SK-N-MC (cell line): ENCODE measurements at places on chromosomes 4 and X.
A peak's percentile ranks its signal among the peaks of the same experiment; 100 is the strongest.

DNA sequence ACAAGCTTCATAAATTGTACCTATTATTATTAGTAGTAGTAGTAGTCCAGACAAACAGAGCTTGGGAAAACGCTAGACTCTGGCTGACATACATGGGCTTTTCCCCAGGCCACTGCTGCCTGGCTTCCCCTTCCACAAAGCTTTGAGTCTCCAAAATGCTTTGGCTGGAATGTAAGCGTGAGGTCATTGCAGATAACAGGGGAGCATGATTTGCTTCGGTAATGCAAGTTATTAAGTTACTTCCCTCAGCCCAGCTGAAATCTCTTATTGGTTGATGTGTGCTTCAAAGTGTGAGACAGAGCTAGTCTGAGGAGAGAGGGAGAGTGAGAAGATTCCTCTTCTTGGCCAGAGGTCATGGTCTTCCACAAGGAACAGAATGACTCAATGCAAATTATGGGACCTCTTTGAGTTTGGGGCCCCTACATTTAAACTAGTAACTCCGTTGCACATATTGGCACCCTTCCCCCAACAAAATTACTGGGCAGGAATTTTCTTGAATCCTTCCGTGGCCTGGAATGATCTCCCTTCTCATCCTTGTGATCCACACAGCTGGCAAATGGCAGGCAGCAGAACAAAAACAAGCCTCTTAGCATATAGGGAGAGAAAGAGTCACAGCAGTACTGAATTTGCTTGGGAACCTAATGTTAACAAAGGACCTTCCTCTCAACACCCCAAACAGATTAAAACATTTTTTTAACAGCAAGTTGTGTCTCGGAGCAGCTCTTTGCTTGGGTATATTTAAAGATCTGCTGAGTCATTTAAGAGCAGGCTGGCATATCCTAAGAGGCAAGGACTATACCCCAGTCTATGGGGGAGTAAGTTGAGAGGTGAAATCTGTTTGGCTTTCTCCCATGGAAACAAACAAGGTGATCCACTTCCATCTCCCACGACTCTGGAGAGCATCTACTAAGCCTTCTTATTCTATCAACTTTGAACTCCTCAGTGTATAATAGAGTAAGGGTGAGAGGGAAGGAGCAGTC, 19.9 kb downstream of the AR start:
- no peak for DNase-seq

GRCh38 chrX:150084496-150085229, 146.4 kb upstream of the EOLA2 start:
- DNase-seq = no peak

DNA sequence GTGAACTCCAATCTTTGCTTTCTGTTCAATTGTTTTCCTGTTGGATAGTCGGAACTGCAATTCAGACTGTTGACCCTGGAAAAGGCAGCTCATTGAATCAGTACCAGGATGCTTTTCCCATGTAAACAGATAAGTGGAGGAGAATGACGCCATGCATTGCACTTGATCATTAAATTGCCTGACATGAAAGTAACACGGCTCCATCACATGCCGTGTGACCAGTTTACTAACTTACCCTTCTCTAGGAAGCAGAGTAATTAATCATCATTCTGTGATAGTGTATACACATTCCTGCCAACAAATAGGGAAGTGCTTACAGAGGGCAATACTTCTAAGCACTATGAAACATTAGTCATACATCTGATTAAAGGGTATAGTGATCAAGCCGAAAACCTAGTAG, 101.4 kb downstream of the PPARGC1A start:
- DNase-seq = no peak

- no peak for DNase-seq
Measured at GRCh38 chr4:171710743-171711142, 102.5 kb upstream of the GALNTL6 start.

- no peak for DNase-seq
Measured at GRCh38 chr4:136909626-136910025, 622.7 kb downstream of the PCDH18 start.

- DNase-seq = no peak
Measured at GRCh38 chr4:152599095-152599494, 63.2 kb upstream of the FBXW7 start.

- no peak for DNase-seq
Measured at GRCh38 chr4:161186012-161186411, 977.8 kb downstream of the FSTL5 start.

DNA sequence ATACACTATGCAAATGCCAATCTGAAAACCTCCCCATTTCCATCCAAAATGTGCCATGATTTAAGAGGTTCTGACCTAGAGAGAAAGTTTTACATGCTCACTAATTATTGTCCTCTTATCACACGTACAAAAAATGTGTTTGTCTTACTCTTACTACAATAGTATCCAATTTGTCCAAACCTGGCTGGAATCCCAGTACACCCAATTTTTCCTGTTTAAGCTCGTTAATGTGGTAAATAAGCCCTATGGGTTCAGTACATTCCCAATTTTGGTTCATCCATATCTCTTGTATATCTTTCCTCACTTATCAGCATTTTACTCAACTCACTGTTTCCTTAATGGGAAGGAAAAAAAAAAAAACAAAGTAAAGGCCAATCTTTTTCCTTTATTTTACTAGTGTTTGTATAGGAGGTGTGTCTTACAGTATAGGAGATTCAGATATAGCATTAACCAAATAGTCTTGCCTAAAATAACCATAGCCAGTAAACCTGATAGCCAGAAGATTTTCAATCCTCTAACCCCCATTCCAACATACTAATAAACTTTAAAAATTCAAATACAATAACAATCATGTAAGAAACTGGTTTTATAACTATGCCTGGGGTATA, 109.8 kb downstream of the PARM1 start:
- no peak for DNase-seq

DNA sequence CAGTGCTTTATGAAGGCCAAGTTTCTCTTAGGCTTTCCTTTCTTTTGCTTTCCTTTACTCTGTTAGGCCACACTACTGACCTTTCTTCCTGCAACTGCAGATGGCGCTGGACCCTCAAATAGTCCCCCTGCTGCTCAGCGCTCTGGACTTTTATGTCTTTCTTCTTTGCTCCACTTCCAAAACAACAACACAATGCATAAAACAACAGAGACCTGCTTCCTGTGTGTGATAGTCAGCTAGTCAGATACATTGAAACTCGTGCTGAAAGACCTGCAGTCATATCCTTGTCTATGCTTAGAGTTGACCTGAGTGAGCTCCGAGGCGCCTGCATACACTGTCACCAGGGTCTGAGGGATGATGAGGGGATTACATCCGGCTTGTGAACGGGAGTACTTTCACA, 108.9 kb upstream of the TEX13D start:
- no peak for DNase-seq

DNA sequence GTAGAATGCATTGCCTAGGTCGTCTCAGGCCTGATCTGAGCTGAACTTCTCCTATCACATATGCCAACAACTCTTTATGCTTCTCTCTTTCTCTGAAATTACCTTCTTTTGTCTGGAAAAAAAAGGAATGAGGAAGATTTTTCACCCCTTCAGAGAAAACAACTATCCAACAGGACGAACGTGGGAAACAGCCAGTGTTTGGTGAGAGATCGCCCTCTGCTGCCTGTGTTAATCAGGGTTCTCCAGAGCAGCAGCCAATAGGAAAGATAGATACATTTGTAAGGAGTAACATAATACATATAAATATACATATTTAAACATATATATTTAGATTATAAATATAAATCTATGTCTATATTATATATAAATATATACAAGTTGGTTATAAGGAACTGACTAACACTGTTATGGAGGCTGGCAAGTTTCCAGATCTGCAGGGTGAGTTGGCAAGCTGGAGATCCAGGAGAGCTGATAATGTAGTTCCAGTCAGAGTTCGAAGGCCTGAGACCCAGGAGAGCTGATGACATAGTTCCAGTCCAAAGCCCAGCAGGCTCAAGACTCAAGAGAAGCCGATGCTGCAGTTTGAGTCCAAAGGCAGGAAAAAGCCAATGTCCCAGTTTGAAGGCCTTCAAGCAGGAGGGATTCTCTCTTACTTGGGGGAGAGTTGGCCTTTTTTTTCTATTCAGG, 13.3 kb downstream of the CETN2 start:
- DNase-seq = no peak

DNA sequence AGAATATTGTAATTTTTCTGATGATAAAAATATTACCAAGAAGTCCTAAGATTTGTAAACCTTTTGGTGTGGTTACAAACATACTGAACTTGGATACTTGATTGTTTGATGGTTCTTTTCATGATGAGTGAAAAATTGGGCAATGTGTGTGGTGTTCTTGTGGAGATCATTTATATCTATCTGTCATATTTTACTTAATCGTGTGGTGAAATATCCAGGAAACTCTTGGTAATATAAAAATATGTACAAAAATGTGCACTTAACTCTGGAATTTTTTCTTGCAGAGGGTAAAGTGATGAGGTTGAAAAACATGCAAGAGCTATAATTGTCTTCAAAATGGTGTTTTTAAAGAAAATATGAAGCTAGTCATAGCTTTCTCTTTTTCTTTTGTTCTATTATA, 2.8 kb downstream of the DCUN1D4 start:
- no peak for DNase-seq

GRCh38 chr4:22991576-22991975, 298.8 kb downstream of the GBA3 start:
- DNase-seq = no peak

DNA sequence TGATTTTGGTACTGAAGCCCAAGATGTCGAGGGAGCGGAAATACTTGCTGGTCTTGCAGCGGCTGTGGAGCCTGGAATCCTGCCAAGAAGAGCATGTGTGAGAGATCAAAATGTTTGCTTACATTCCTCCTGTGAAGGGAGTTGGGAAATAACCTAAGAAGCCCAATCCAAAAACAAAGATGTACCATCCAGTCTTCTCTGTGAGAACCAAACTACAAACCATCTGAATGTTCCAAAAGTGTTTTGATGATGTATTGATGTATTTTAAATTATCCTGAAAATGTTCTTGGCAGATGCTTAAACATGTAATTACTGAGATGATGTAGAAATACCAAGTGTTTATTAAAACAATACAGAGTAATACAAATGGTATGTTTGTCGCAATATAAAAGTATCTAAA, 10.1 kb upstream of the ADH1A start:
- DNase-seq = peak; percentile 85

DNA sequence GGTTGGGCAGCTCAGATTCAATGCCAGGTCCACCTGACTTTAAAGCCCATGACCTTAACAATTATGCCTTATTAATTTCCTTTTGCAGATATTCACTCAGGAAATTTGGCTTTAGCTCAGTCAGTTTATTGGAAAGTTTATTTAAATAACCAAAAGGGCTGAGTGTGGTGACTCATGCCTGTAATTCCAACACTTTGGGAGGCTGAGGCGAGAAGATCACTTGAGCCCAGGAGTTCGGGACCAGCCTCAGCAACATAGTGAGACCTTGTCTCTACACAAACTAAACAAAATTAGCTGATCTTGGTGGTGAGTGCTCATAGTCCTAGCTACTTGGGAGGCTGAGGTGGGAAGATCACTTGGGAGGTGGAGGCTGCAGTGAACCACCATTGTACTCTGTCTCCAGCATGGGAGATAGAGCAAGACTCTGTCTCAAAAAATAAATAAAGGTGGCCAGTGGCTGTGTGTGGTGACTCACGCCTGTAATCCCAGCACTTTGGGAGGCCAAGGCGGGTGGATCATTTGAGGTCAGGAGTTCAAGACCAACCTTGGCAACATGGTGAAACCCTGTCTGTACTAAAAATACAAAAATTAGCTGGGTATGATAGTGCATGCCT, 43.3 kb downstream of the RHOH start:
- no peak for DNase-seq

GRCh38 chr4:123577225-123577906, 180.8 kb downstream of the SPRY1 start:
- no peak for DNase-seq

DNA sequence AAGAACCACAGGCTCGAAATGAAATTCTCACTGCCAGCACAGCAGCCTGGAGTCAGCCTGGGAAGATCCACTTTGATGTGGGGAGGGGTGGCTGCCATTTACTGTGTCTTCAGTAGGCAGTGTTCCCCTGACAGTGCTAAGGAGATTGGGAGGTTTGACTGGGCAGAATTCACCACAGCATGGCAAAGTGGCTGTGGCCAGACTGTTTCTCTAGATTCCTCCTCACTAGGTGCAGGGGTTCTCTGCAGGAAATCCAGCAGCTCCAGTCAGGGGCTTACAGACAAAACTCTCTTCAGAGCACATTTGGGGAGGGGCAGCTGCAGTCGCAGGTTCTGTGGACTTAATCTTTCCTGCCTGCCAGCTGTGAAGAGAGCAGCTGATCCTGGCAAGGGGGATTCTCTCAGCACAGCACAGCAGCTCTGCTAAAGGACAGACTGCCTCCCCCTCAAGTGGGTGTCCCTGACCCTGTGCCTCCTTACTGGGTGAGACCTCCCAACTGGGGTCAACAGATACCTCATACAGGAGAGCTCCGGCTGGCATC, 1174.0 kb downstream of the RAPGEF2 start:
- no peak for DNase-seq

DNA sequence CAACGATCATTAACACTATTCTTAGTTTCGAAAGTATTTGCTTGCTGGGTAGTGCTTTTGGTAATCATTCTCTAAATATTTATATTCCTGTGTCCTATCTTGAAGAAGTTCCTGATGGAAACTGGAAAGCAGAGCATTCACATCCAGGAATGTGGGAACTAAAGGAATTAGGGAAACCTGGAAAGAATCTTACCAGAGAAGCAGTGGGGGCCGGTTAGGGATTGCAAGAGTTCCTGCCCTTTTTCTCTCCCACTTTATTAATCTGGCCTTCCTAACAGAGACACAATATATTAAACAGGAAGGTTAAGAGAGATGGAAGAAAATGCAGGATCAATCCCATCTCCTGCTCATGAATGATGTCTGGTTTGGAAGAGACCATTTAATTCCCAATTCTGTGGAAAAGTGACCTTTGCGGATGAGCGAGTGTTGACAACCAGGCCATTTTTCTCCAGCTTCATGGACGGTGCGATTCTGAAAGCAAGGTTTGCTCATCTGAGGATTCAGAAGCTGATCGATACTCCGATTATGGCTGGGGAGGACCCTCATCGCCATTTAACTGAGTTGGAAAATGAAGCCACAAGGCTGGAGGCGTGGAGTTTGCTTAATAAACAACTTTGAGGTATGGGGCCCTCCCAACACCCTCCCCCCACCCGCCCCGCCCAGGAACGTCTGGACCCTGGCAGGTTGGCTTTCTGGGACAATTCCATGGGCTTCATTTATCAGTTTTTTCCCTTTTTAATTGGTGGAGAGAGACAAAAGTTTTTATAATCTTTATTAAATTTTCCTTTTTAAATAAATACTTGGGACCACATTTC, 52.3 kb downstream of the C4orf51 start:
- no peak for DNase-seq

DNA sequence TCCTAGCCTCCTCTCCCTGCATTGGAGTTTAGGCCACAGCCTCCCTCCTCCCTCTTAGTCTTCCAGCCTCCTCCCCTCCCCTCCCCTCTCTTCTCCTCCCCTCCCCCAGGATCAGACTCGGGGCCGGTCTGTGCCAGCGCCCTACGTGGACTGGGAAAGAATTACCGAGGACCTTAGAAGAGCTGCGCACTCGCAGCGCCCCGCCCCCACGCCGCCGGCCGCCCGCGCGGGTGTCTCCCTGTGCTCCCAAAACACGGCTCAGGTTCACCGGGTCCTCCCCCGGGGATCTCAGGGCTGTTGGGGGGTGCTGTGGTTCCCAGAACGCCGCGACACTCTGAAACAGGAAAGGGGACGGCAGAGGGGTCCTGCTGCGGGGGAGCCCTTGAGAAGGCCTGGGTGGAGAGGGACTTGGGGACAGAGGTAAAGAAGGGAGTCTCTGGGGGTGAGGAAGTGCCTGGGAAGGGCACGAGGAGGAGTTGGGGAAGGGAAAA, 122.3 kb upstream of the TBL1X start:
- no peak for DNase-seq

- no peak for DNase-seq
Measured at GRCh38 chr4:19329631-19330030, 922.1 kb upstream of the SLIT2 start.
